ENCODE measurements at places on chromosomes 1 and 21. TPM values are rescaled to one million over a fixed set of nuclear protein-coding genes. Genes with fewer than 3 reads are reported as not detected.

DNA sequence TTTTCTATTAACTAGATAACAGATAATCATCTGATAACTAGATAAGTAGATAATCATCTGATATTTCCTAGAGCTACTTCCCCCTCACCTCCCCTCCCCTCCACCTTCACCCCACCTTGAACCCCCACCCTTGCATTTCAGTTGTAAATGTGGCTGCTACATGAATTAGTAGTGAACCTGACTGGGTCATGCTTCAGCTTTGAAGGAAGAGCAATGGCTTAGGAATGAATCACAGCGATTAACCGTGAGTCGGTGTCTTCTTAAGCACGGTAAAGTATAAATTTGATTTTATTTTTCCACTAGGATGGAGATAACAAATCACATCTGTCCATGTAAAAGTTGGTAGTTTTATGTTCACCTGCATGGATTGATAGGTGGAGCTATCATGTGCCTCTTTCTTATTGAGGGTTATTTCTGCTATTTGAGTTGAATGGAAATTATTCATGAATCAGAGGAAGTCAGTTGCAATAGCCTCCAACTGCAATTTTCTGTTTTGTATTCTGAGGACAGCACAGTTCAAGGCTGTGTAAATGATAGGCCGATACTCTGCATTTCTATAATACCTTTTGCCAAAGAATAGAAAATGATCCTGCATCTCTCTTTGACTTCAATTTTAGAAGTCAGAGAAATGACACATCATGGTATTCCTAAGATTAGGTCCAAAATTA is 235.0 kb downstream of the PTGER3 start:
- H3K27ac ChIP-seq, result no peak overlapping the region
- no peak overlapping the region for H3K4me3 ChIP-seq
- H3K27me3 ChIP-seq, result no peaks in the 10 kb centered on the region
- no peaks in the 10 kb centered on the region for H3K36me3 ChIP-seq
- H3K4me1 ChIP-seq, result no peaks in the 10 kb centered on the region
- no peak for DNase-seq

DNA sequence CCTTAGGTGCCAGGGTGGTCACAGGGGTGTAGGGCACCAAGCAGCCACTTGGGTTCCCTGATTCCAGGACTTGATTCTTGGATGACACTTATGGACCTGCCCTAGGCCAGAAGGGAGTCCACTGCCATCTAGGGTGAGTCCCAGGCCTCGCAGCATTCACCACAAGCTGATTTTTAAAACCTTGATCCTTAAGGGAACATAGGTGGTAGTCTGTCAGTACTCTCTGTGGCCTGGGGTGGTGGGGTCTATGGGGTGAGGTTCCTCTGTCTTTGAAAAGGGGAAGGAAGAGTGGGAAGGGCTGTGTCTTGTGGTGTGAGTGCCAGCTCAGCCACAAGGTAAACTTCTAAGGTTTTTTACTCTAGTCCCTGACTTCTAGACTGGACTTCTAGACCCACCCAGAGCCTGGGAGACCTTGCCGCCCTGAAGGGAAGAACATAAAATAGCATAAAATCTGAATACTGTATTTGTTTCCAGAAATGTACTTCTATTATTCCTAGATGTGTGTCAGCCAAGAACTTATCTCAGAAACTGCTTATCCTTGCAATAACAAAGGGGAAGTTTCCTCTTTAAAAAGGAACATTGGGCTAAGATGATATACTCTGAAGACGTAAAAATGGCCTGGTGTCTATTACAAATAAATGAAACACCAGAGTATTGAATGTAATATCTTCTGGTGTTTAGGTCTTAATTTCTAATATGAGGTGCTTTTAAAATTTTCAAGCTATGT is 757.3 kb downstream of the LTN1 start:
- H3K4me1 ChIP-seq, result no peaks in the 10 kb centered on the region
- no peak for DNase-seq
- H3K27me3 ChIP-seq, result no peaks in the 10 kb centered on the region
- no peak overlapping the region for H3K4me3 ChIP-seq

NTNG1 gene
- 1.6 TPM for total RNA-seq

DNA sequence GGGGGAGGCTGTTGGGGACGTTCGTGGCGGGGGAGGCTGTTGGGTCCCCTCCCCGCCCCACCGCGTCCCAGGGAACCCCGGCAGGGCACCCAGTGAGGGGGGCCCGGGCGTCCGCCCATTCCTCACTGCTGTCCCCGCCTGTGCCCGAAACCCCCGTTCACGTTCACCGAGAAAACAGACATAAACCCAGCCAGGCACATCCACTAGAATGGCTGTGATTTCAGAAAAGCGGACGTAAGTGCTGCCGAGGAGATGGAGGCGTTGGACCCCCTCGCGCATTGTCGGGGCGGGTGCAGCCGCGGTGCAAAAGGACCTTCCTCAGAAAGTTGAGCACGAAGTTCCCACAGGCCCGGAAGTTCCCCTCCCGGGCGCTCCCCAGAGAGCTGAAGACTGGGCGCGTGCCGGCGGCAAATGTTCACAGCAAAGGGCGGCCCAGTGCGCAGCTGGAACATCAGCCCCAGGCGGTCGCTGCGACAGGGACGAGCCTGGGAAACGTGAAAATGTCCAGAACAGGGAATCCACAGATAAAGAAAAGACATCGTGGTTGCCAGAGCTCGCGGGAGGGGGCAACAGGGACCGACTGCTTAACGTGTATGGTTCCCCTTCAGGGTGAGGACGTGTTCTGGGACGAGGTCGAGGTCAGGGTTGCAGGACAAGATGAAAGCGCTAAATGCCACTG is 18.5 kb upstream of the SAMD11 start:
- H3K27ac ChIP-seq, result no peak overlapping the region
- no peaks in the 10 kb centered on the region for H3K36me3 ChIP-seq
- peak; percentile 42 for DNase-seq
- H3K27me3 ChIP-seq, result peaks cover 46% of the 10 kb centered on the region
- peak overlapping the region; percentile 55 for H3K4me3 ChIP-seq

Measured in activated naive CD8-positive, alpha-beta T cell treated with anti-CD3 and anti-CD28 coated beads for 36 hours (primary cell).